Chondrocyte (in vitro differentiated cells): ENCODE measurements at places on chromosomes 3 and 15.

GRCh38 chr3:21174461-21174860 is 576.5 kb downstream of the ZNF385D start:
- DNase-seq: no peak

- DNase-seq: no peak
These were observed 27.6 kb downstream of the PRR23E start for GRCh38 chr3:127220497-127220896.

- DNase-seq: no peak
These were observed 6.5 kb upstream of the VPS8 start for GRCh38 chr3:184805351-184806038.

DNA sequence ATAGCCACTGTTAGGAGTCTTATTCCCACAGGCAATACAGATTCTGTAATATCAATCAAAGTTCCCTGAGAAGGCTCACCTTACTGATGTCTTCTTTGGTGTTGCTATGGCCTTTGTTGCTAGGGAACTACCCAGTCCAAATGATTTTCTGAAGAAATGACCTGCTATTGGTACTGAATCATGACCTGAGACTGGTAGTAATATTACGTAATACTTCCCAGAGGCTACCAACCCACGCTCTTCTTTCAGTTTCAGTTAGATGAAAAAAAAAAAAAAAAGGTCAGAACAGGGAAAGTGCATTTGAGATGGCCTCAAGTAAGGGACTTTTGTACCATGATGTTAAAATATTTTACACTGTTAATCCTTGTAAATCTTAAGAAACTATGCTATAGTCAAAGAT is 1092.5 kb upstream of the EPHA6 start:
- DNase-seq: no peak

DNA sequence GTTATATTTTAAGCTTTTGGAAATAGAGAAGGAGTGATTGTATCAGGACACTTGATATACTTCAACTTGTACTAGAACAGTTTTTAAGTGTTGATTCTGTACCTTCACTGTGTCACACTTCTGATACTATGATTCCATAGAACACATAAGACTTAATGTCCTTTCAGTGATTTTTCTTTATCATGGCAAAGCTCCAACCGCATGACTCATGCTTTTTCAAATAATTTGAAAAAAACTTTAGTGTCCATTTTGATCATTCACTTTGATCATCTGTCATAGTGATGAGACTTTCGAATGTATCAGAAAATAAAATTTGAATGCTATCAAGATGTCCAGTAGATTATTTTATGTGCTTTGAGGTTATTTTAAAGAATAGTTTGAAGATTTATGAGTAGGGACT is 32.0 kb downstream of the AP4E1 start:
- DNase-seq: no peak

DNA sequence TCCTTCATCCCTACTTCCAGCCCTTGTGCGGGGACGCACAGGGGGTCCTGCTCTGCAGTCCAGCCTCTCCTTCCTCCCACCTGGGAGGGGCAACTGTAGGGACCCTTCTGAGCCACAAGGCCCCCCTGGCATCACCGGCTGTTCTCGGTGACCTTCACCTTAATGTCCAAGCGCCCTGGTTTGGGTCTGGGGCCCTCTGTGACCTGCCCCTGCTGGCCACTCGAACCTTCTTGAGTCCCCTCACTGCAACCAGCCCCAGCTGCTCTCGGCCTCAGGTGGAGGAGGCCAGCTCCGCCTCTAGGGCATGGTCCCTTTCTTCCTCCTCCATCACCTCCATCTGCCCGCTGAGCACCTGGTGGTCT is 57.9 kb downstream of the RGMA start:
- no peak for DNase-seq

DNA sequence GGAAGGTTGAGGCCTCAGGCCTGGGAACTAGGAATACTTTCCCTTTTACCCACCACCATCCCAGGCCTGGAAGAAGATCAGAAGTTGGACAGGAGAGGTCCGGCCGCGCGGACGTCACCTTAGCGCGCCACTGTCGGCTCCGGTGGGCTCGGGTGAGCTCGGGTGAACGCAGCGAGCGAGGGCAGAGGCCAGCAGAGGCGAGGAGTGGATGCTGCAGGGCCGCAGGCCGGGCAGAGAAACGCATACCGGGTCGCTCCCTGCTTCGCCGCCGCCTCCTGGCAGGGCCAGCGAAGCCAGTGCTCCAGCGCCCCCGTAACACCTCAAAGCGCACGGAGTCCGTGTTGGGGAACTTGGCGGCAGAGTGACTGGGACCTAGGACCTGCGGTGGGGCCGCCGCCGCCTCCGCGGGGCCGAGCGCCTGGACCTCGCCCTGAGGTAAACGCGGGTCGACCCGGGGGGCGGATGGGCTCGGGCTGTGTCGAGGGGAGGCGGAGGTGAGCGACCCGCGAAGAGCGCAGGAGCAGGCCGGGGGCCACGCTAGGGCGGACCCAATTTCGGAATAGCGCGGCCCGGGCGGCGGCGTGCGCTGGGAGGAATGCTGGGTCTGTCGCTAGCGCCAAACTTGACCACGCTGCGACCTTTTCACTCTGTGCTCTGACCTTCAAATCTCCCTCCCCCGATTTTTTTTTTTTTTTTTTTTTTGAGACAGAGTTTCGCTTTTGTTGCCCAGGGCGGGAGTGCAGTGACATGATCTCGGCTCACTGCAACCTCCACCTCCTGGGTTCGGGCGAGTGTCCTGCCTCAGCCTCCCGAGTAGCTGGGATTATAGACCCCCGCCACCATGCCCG is 1.6 kb downstream of the CYP11A1 start:
- DNase-seq: no peak

DNA sequence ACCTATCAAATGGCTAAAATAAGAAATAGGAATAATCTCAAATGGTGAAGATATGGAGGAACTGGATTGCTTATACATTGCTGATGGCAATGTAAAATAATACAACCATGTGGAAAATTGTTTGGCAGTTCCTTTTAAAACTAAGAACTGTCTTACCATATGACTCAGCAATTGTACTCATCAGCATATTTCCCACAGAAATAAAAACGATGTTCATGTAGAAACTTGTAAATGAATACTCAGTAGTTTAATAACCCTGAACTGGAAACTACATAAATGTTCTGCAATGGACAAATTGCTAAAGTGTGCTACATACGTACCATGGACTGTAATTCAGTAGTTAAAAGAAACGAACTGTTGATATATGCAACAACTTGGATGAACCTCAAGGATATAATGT is 253.9 kb upstream of the RBMS3 start:
- no peak for DNase-seq

GRCh38 chr15:23069496-23070166 is 30.3 kb upstream of the TUBGCP5 start:
- no peak for DNase-seq

GRCh38 chr3:15754047-15754446 is 43.7 kb downstream of the ANKRD28 start:
- DNase-seq: no peak

DNA sequence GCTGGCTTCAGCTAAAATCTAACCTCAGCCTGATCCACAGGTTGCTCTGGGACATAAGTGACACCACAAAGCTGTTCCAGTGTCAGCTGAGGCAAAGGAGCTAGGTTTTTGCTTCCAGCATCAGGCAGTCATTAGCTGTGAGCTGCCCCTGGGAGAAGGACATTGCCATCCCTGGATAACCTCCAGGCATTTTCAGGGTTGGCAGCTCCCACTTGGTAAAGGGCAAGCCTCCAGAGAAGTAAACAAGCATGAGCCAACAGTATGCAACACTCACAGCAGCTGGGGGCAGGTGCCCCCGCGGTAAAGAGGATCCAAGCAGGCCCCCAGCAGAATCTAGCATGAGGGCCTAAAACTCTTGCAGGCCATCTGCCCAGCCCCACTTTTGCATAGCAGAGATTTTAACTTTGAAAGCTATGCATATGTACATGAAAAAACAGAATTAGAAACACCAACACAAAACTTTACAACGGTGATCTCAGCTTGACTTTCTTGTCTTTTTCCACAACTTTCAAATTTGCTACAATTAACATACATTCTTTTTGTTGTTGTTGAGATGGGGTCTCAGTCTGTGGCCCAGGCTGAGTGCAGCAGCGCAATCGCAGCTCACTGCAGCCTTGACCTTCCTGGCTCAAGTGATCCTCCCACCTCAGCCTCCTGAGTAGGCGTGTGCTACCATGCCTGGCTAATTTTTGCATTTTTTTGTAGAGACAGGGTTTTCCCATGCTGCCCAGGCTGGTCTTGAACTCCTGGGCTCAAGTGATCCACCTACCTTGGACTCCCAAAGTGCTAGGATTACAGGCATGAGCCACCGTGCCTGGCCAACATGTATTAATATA is 83.8 kb upstream of the TPM1 start:
- DNase-seq: no peak

- DNase-seq: no peak
These were observed 50.5 kb downstream of the ANP32A start for GRCh38 chr15:68770216-68770615.

DNA sequence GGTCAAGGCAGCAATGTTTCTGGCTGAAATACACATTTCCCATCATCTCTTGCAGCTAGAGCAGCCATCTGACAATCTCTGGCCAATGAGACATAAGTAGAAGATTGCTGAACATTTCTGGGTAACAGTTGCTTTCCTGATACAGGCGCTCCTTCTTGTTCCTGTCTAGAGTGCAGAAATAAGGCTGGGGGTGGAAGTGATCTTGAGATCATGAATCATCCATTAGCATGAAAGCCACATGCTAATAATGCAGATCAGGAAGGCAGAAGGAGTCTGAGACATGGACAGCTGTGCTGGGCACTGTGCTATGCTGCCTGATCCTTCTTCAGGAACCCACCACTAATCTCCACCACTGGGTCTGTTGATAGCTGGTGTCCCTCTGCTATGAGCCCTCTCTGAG is 14.8 kb upstream of the TMEM108 start:
- DNase-seq: no peak

GRCh38 chr3:15500107-15500724 is 21.3 kb downstream of the COLQ start:
- DNase-seq: no peak

DNA sequence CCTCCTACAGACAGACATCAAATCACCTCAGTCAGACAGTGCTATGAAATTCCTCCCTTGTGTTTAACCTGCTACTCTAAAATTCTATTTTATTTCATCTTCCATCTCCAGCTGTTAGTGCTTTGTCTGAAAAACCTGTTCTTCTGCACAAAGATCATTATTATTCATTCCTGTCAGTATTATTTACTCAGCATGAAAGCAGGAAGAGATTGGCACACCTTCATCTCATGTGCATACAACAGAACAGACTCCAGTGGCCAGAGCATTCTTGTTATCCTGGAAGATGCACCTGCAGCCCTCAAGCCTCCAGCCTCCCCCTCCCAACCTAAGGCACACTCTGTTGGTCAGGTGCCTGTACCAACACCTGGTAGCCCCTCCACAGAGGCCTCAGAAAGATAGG is 1.8 kb upstream of the ROPN1B start:
- no peak for DNase-seq

GRCh38 chr3:187858041-187858440 is 112.8 kb upstream of the BCL6 start:
- no peak for DNase-seq

GRCh38 chr3:84965141-84965540 is 6.4 kb downstream of the CADM2 start:
- DNase-seq: no peak

DNA sequence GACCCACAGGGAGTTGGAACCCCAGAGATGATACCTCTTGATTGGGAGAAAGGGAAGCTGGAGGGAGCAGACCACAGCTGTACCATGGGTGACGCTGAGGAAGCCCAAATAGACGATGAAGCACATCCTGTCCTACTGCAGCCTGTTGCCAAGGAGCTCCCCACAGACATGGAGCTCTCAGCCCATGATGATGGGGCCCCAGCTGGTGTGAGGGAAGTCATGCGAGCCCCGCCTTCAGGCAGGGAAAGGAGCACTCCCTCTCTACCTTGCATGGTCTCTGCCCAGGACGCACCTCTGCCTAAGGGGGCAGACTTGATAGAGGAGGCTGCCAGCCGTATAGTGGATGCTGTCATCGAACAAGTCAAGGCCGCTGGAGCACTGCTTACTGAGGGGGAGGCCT is 201.1 kb downstream of the AKAP13 start:
- DNase-seq: no peak

DNA sequence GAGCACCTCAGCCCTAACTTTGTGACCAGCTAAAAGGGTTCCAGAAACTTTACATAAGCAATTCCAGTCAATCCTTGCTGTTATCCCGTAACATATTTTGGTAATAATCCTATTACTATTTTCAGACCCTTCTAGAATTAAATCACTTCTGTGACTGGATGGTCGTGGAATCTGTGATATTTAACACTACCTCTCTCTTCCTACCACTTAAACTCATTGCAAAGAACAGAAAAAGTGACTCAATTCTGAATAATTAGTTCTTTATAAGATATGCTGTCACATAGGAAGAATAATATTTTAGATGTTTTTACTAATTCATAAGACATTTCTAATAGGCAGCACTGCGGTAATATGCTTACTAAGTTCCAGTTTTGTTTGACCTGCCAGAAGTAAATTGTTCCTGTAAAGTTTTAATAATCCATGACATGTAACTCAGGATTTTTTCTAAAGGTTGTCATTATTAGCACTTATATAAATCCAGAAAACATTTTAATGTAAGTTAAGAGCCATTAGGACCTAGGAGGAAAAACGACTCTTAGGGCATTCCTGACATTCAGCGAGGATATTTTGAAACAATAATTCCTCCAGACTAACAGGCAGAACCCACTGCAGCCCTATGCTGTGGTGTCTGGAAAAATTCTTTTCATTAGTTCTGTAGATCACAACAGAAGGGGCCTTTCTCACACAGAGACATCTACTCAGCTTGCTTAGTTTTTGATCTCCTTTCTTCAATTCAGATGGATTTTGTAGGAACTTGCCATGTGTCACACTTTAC is 113.3 kb upstream of the MBNL1 start:
- no peak for DNase-seq

- no peak for DNase-seq
These were observed 296.6 kb upstream of the LMCD1 start for GRCh38 chr3:8204853-8205650.

- DNase-seq: no peak
These were observed 22.6 kb upstream of the CSPG5 start for GRCh38 chr3:47601281-47601680.

DNA sequence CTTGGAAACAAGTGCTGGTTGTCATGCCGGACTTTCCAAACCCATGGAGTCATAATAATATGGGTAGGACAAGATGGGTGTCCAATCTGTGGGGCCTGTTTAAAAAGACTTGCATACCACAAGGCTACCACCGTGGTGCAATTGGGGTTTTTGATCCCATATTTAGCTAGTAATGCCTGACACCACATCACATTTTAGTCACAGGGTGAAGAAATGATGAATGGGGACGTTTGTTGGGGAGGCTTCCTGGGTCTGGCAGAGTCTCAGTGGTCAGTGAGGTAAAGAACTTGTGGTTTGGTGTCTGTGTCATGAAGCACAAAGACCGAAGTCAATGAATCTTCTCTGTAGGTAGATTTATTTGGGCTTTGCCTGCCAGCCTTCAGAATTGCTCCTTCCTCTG is 31.0 kb downstream of the P3H2 start:
- no peak for DNase-seq

GRCh38 chr15:69980341-69981059 is 117.2 kb downstream of the TLE3 start:
- no peak for DNase-seq
